ENCODE measurements at places on chromosomes 12 and 14.

DNA sequence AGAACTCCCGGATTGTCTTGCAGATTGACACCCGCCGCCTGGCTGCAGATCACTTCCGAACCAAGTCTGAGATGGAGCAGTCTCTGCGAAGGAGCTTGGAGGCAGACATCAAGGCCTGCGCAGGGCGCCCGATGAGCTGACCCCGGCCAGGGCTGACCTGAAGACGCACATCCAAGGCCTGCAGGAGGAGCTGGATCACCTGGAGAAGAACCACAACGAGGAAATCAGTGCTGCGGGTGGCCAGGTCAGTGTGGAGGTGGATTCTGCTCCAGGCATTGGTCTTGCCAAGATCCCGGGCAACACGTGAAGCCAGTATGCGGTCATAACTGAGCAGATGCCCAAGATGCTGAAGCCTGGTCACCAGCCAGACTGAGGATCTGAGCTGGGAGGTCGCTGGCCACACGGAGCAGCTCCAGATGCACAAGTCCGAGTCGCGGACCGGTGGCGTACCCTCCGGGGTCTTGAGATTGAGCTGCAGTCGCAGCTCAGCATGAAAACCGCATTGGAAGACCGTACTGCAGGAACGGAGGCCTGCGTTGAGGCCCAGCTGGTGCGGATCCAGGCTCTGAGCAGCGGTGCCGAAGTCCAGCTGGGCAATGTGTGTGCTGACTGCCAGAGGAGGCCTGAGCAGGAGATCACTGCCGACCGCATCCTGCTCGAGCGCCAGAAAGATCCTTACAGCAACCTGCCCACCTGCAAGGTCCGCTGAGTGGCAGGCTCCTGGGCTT lies 12.4 kb upstream of the A2M start:
- DNase-seq = no peak

- peak; percentile 43 for DNase-seq
These were observed 8.6 kb downstream of the WDR89 start for GRCh38 chr14:63632932-63633514.

- no peak for DNase-seq
These were observed 48.5 kb downstream of the NTF3 start for GRCh38 chr12:5480218-5480937.

GRCh38 chr12:66899588-66899987 lies 220.7 kb upstream of the GRIP1 start:
- no peak for DNase-seq

- DNase-seq = no peak
These were observed 30.0 kb downstream of the ELK3 start for GRCh38 chr12:96224219-96224615.

DNA sequence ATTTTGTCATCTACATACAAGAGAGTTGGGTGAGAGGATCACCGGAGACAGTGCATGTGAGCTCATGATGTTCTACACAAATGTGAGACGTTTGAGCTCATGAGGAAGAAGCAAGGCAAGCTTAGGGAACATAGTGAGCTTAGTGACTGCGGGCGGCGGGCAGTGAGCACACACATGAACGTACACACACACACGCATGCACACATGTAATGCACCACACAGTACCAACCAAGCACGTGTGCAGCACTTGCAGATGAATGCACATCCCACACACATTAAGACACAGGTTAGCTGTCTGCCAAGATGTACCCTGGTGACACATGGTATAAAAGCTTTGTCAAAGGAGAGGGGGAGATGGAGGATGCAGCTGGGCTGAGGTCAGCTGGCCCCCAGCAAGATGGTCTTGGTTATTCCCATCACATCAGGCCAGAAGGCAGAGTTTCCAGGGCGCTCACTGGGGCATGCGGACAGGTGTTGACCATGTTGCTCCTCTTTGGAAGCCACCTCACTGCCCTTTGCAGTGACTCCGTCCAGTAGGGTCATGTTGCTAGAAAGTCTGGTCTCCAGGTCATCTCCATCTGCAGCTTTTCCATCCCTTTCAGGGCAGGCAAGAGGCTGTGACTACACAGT lies 8.7 kb upstream of the CACNA2D4 start:
- no peak for DNase-seq

GRCh38 chr12:96241431-96241830 lies 47.3 kb downstream of the ELK3 start:
- DNase-seq = no peak

- DNase-seq = no peak
These were observed 6.2 kb downstream of the NCOR2 start for GRCh38 chr12:124561231-124561630.

DNA sequence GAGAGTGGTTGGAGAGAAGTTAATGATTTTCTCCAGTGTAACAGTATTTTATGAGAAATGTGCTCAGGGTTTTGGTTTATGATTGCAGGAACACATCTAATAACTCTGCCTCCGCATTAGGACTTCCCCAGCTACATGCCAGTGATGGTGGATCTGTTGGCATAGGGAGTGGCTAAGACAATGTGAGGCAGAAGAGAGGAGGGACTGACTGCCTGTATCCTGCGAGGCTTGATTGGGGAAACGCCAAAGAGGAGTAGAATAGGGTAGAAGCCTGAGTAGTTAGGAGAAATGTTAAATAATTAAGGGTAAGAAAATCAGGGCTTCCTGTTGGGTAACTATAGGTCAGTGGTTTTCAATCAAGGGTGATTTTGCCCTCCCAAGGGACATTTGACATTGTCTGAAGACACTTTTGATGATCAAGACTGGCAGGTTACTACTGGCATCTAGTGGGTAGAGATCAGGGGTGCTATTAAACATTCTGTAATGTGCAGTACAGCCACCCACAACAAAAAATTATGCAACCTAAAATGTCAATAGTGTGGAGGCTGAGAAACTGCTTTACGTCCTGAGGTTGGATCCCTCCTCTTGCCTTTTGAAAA lies 12.8 kb downstream of the TDG start:
- no peak for DNase-seq

DNA sequence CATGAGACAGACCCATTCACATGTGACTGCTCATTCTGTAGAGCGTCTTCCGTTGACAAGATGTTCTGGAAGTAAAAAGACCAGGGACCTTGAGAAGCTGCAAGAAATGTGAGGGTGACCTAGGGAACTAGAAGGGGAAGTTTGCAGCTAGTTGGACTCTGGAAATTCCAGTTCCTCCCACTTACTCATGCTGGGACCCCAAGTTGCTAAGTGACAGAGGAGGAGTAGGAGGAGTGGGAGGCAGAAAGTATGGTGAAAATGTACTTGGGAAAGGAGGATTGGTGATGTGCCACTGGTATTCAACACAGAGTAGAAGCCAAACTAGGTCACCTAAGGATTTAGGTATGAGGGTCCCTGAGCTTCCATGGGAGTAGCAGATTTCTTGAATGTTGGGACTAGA lies 132.4 kb downstream of the KCNA5 start:
- no peak for DNase-seq

DNA sequence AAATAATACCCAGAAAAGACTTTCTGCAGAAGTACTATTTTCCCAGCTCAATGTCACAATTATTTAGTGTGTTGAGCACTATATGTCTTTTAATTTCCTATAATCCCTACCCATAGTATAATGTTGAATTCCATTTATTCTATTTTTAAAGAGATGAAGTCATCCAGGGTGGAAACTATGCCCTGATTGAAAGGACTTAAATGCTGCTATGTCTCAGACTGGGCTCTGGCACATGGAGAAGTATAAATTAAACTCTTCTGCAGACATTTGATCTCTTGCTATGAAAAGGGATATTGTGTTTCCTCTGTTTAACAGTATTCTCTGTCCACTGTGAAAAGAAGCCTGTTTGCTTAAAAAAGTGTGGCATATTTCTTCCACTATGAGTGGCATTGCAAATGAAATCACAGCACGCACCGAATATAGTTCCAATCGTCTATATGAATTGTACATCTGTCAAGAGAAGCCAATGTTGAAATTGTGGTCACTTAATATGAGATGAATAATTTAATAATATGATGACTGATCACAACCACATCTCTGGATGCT lies 192.3 kb downstream of the BCAT1 start:
- no peak for DNase-seq

GRCh38 chr12:121792607-121793439 lies 665 bp downstream of the RHOF start:
- DNase-seq = no peak

DNA sequence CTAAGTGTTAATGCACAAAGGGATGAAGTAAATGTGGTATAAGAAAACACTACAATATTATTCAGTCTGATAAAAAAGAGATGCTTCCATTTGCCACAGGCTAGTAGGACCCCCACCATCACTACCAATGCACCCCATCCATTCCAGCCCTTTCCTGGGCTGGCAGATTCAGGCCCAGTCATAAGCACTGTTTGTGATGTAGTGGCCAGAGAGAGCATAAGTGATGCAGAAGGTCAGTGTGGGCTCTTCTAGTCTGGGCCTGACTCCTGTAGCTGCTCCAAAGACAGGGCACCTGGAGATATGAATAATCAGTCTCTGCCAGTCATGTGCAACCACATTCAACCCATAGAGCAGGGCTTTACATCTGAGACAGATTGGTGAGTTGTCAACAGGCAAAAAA lies 1294.7 kb downstream of the TMEM121 start:
- DNase-seq = no peak

DNA sequence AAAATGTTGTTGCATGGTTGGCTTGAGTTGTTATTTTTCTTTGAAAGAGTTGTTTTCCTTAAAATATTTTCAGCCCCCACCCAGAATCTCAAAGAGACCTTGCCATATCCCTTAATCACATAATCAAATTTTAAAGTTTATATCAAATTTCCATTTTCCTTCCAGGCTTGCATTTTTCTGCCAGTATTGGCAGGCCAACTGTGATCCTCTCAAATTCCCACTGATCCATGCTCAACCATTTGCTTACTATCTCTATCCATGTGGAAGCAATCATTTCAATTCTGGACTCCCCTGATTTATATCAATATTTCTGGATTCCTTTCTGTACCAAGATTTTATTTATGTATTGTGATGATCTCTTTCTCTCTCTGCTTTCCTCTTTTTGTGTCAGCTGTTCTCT lies 64.2 kb upstream of the PYGL start:
- no peak for DNase-seq

DNA sequence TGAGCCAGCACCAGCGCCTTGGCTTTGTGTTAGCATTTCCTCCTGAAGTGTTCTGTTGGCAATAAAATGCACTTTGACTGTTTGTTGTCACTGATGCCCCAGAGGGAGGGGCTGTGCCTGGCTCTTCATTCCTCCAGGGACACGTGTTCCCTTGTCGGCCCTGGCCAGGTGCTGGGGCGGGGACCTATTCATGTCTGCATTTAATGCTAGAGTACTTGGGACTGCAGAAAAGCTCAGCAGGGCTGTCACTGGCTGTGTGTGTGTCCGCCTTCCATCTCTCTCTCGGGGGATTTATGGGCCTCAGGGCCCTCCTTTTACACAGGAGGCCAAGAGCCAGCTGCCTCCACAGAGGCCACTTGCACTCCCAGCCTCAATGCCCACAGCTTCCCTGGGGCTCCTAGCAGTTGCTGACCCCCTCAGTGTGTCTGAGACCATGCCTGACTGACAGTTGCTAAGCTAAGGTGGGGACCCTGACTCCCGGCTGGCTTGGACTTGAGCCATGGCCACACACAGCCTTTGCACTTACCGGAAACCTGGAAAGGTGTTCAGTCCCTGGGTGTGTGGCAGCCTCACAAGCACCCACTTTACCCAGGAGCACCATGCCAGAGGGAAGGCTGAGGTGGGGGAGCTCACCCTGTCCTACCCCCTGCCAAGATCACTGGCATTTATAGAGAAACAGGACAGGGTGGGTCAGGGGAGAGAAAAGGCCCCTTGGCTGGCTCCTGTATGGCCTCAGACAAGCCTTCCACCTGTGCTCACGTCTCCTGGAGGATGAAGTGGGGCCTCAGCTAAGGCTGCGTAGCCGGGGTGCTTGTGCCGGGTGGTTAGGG lies 27.8 kb downstream of the HIP1R start:
- no peak for DNase-seq
